ENCODE measurements at places on chromosomes 6 and 20.

DNA sequence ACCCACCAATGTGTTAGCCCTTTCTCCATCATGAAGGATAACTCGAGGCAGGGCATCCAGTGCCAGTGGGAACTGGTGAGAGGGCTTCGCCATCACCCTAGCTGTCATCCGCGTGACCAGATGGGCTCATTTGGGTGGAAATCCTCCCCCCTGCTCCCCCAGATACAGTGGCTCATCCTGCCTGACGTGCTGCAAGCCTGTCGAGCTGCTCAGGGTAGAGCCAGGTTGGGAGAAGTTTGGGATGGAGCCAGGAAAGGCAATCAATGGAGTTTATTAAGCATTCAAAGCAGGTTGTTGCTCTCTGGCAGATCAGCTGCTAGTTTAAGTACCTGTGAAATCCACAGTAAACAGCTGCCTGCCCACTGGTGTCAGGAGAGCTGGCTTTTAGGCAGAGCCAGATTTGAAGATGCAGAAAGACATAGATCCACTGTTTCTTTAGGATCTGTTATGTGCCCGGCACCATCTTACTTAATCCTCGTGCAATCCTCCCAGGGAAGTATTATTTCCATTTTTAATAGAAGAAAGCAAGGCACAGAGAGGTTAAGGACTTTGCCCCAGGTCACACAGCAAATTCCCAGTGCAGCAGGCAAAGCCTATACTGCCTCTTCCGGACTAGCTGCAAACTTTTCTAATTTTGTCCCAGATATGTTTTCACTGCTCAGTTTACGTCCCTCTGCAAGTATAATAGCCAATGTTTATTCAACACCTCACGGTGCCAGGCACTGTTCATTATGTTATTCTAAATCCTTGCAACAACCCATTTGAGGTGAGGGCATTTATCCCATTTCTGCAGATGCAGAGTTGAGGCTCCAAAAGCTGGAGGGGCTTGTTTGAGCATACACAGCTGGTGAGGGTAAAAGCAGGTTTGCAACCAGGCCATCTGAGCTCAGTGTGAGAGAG lies 54.1 kb upstream of the KCNG1 start:
- no peak for DNase-seq

DNA sequence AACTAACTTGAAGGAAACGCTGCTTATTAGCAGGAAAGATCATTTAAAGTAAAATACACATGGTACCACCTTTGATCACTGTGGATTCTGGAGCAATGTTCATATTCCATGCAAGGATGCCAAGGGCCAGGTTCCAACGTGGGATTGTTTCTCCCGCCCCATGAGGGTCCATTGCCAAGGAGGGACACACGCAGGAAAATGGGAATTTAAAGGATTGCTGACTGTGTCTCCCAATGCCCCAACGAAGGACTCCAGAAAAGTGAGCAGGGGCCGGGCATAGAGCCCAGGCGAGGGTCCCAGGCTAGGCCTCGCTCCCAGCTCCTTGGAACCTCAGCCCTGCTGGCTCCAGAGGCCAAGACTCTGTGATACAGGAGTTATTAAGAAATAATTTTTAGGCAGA lies 111.2 kb downstream of the DACT2 start:
- DNase-seq, result no peak

- no peak for DNase-seq
These were observed 34.8 kb downstream of the TOP1 start for GRCh38 chr20:41063442-41063841.

- no peak for DNase-seq
These were observed 12.0 kb upstream of the PDCD2 start for GRCh38 chr6:170596426-170596825.

GRCh38 chr6:121008553-121008952 lies 325.7 kb downstream of the TBC1D32 start:
- no peak for DNase-seq

DNA sequence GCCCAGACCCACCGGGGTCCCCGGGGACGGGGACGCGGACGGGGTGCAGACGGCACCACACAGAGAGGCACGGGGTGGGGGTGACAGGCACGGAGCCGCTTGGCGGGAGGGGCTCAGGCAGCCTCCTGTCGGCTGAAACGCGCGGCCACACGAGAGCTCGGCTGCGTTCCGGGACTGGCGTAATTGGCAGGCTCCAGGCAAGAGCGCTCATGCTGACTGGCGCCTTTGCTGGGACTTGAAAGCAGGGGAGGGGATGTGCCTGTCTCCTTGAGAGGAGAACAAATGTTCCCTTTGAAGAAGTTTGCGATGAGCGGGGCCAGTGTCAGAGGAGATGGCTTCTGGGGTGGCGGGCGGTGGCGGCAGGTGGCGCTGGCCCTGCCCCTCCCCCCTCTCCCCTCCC lies 25.8 kb downstream of the BHLHE23 start:
- no peak for DNase-seq

- no peak for DNase-seq
These were observed 17.4 kb upstream of the CSE1L start for GRCh38 chr20:49028684-49029083.

GRCh38 chr6:14540810-14541540 lies 423.4 kb downstream of the CD83 start:
- DNase-seq, result no peak

DNA sequence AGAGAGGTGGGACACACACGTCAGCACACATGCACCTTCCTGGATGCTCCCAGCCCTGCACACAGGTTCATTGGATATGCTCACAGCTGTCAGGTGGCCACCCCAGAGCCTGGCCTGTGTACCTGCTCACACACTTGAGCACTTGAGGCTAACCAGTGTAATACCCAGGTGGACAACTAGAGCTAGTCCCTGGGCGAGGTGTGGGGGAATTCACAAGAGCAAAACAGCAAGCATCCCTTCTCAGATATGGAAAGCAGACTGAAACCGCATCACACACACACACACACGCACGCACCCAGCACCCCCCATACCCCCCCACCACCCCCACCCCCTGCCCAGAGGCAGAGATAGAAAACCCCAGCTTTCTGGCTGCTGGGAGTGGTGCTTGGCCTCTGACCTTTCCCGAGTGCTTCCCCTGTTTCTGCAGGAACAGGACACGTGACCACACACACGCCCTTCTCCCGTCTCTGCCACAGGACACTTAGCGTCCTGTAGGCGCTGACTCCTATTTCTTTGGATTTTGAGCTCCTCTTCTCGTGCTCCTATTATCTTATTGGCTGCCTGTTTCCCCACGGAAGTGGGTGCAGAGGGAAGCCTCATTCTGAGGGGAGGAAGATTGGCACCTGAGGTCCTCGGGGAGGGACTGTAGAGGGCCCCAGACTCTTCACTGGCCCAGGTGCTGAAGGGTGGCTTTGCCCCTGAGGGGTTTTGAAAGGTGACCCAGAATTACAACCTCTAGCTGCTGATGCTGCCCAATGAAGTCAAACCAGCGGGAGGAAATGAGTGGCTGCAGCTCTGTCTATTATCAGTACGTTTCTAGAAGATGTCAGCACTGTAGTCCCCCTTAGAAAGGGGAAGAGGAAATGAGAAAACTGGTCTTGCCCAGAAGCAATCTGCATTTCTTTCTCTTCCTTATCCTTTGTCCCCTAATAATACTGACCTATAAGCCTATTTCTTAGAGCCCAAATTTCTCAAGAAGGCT lies 65.8 kb downstream of the SYTL3 start:
- no peak for DNase-seq

GRCh38 chr6:14903176-14904038 lies 342.5 kb upstream of the JARID2 start:
- no peak for DNase-seq

Data from stimulated activated CD8-positive, alpha-beta memory T cell treated with anti-CD3 and anti-CD28 coated beads, Interleukin-4, amount 100 ng/mL, for 4 hours (primary cell).